ENCODE measurements at places on chromosomes 11 and 22.
A peak's percentile ranks its signal among the peaks of the same experiment; 100 is the strongest.

DNA sequence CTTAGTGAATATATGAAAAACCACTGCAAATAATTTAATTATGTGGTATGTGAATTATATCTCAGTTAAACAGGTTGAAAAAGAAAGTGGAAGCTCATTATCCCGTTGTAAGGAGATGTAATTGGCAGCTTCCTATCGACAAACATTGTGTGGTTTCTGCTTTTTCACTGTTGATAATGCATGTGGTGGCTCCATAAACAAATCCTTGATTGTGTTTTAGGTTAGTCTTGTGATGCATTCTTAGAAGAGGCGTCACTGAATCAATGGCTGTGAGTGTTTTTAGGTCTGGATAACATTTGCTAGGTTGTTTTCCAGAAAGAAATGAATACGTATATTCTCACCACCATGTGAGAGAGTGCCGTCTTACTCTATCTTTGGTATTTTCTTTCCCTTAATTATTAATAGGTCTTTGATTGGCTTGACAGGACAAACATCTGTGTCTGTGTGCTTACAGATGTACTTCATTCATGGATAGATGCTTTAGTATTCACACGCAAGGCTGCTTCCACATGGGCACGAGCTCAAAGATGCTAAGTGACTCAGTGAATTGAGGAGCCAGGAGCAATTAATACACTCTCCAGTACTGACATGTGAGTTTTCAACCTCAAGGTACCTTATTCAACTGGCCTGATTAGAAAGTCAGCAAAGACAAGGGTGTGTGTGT is 166.7 kb downstream of the TBC1D22A start:
- DNase-seq = no peak

DNA sequence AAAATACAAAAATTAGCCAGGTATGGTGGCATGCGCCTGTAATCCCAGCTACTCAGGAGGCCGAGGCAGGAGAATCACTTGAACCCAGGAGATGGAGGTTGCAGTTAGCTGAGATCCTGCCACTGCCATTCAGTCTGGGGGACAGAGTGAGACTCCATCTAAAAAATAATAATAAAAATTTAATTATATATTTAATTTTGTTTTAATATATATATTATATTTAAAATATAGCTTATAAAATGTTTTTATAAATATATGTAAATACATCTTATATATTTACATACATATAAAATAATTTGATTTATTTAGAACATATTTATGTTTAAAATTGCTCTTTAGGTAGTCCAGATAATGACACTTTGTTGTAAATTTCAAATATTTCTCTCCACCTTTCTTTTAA is 82.9 kb downstream of the SPON1 start:
- no peak for DNase-seq

- DNase-seq = no peak
These were observed 343.5 kb upstream of the B3GAT1 start for GRCh38 chr11:134755535-134755934.

- DNase-seq = no peak
These were observed 60.0 kb downstream of the FAM181B start for GRCh38 chr11:82673631-82674030.

DNA sequence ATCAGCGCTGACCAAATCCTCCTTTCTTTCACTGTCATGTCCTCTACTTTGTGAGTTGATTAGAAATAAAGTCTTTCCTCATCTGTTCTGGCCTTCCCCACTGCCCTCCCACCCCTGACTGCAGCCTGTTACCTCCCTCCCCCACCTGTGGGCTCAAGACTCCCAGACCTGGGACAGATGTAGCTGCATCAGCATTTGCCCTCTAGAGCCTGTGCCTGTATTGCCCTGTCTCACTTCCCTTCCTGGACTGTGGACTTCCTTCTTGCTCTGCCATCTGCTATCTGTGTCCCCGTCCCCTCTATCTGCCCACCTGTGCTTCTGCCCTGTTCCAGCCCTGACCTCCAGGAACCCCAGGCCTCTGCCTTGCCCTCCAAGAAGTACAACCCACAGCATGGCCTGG is 122.5 kb downstream of the GALNT18 start:
- no peak for DNase-seq

DNA sequence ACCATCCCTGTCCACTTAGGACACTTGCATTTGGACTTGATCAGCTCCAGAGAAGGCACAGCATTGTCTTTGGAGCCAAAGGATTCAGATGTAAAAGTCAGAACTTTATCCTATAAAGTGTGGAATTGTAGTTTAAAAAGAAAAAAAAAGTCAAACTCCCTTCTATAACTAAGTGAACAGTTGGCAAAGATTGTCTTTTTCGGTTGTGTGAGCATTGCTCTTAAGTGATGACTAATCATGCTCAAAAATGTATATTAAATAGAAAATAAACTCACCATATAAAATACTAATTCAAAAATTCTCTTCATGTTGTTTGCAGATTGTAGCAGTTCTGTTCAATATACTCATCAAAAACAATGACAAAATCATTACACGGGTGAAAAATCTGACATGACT is 93.8 kb downstream of the ETS1 start:
- no peak for DNase-seq

DNA sequence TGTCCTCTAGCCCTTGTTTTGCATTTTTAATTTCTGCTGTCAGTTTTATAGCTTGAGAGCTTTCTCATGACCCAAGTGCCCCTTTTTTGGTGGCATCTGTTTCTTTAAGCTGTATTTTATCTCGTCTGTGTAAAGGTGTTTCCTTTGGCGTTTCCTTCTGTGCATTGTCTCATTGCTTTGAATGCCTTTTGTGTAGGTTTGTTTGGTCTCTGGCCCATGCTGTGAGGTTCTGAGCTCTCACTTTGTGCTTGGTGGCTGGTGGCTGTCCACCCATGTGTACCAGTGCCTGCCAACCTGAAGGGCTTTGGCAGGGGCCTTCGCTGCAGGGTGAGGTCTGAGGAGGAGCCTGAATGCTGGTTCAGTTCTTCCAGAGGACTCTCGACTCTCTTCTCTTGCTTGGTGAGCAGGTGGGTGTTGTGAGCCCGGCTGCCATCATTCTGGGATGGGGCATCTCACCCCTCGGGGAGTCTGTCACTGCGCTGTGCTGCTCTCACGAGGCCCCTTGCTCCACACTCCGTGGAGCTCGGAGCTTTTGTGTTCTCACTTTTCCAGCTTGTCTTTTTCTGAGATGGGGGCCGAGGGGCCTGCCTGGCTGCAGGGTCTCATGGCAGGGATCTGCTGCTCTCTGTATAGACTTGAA is 14.9 kb downstream of the AP2A2 start:
- no peak for DNase-seq

- DNase-seq = no peak
These were observed 50.5 kb downstream of the CLTCL1 start for GRCh38 chr22:19240813-19241592.

- DNase-seq = no peak
These were observed 4.7 kb upstream of the MAJIN start for GRCh38 chr11:64976651-64977050.

- DNase-seq = peak; percentile 54
These were observed 13.3 kb downstream of the RSPH14 start for GRCh38 chr22:23128269-23129108.

- no peak for DNase-seq
These were observed 33.1 kb downstream of the KCNQ1 start for GRCh38 chr11:2477936-2478335.

DNA sequence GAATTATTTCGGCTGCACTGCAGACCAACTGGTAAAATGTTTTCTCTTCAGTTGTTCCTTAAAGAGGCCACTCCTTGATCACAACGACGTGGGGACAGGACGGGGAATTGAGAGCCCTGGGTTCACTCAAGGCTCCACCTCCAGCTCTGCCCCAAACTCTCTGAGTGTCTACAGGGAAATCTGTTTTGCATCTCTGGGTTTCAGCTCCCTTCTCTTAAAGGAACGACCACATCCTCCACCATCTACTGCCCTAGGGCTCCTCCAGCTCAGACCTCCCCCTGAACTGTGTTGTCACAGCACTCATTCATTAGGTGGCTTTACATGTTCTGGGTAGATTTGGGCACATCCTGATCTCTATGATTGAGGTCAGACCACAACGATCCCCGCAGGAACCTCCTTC is 5.1 kb upstream of the PPFIA1 start:
- DNase-seq = no peak

DNA sequence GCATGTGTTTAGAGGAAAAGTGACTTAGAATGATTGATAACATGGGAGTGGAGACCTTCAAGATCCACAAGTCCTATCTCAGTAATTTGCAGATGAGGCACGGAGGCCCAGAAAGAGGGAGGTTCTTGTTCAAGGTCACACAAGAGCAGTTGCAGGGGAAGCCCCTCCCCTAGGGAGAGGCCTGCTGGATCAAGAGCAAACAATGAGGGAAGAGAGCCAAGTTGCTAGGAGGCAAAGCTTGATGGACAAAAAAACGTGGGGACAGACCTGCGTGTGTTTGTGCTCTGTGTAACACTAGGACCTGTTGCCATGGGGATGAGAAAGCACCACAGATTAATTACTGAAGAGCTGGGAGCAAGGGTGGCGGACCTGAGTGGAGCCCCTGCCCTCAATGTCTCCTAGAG is 6.4 kb upstream of the MFRP start:
- DNase-seq = no peak

- DNase-seq = no peak
These were observed 15.7 kb upstream of the RASL10A start for GRCh38 chr22:29331213-29331612.

GRCh38 chr11:64037027-64037634 is 1.4 kb downstream of the FLRT1 start:
- DNase-seq = no peak

- DNase-seq = no peak
These were observed 110.3 kb downstream of the BRD1 start for GRCh38 chr22:49717322-49717919.

DNA sequence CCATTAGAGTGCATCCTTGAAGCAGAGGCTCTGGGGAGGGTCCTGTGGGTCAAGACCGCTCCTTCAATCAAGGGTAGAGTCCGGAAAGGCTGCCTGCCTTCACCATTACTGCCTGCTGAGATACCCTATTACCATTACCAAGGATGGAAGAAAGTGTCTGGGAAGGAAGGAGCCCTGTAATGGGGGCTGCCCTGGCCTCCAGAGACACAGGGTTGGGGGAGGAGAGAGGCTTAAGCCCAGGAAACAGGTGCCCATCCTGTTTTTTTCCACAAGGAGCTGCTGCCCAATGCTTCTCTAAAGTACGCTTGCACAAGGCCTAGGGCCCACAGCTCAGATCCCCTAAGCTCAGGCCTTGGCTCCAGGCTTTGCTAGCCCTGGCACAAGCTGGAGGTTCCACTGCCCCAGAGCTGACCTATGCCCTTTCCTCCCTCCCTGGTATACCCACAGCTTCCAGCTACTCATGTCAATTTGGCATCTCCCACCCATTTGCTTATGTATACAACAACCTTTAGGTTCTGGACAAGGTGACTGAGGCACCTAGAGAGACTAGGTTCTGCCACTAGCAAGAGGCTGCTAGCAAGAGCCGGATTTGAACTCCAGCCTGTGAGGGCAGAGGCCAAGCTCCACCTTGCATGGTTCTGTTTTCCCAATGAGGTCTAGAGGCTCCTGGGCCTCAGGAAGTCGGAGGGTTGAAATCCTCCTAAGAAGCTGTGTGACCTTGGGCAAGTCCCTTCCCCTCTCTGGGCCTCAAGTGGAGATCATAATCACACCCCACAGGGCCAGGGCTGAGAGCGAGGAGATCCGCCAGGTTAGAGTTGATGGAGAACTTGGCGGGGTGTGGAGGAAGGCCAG is 1.5 kb upstream of the PLCB3 start:
- no peak for DNase-seq

- peak; percentile 47 for DNase-seq
These were observed 4.3 kb upstream of the BAIAP2L2 start for GRCh38 chr22:38114484-38115398.

DNA sequence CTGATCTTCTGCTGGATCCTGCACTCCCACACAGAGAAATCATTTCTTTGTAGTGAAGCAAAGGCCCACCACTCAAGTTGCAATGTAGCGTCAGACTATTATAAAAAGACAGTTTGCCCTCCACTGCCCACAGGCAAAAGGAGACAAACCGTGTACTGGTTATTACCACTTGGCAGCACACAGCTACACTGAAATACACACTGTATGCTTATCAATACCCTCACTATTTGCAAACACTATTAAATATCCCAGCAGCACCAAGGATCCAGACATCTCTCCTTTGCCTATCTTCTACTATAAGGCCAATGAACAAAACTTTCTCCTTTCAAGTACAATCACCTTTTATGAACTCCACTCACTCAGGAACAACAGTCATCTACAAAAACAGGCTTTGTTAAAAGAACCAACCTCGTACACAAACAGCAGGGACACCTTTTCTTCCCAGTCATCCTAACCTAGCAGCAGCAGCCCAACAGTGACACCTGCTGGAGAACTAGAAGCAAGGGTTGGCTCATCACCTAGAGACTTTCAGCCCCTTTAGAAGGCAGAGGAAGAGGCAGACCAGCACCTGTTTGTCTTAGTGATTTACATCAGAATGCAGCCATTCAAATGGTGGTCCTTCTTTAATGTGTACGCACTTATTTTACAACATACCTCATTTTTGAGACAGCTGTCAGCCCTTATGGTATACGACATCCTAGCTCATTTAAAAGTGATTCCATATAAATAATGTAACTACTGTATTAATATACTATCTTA is 56.1 kb downstream of the AMBRA1 start:
- peak; percentile 33 for DNase-seq

DNA sequence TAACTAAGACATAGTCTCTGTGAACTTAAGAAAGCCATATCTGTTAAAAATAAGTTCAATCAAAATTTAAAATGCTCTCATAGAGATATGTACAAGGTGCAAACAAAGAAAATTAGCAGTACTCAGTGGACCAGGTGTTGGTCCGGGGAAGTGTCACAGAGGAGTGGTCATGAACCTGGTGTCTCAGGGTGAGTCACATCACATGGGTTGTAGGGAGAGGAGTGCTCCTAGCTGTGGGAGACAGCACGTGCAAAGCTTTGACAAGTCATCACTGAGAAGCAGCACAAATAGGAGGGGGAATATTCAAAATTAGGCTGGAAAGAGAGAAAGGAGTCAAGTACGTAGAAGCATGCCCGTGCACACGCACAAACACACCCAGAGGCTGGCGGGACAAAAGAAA is 438.1 kb downstream of the NTM start:
- DNase-seq = no peak

DNA sequence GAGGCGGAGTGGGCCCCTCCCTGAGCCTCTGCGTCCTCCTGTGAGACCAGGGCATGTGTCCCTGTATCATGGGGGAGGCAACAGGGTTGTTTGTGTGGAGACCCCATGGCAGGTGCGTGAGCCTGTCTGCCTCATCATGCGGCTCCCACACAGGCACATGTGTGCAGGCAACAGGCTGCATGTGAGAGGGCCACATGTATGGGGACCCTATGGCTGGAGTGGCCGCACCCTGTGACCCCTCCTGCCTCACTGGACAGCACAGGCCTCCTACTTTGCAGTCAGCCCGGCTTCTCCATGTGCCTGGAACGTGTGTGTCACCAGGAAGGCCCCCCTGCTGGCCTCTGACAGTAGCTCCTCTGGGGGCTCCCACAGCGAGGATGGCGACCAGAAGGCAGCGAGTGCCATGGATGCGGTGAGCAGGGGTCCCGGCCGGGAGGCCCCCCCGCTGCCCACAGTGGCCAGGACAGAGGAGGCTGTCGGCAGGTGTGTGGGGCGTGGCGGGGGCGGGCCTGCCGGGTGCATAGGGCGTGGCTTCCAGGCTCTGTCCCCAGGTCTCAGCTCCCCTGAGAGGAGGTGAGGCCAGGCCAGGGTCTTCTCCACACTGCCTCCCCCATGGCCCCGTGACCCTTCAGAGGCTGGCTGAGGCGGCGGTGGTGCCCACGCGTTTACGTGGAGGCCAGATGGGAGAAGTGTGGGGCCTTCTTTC is 34.1 kb downstream of the SBF1 start:
- no peak for DNase-seq

Measured in stimulated activated CD4-positive, alpha-beta T cell treated with anti-CD3 and anti-CD28 coated beads, Interleukin-2, amount 100 ng/mL, for 4 hours (primary cell).